ENCODE measurements at places on chromosomes 1 and 21.

GRCh38 chr1:36320291-36320761 lies 3.1 kb downstream of the EVA1B start:
- DNase-seq: no peak

DNA sequence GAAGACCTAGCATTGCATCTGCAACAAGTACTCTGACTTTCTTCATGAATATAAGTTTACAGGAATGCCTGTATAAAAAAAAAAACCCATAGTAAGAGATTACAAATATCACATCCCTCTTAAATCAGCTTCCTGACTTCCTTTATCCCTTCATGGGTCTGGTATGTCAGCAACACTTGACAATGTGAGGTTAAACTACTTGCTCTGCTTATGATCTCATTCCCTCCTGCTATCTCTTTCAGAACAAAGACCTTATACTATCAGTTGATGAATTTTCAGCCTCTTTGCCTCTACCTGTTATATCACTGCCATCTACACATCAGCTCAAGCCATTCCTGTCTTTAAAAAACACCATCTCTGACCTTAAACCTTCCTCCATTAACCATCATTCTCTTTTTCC lies 130.9 kb upstream of the SAMSN1 start:
- DNase-seq: no peak

- peak; percentile 55 for DNase-seq
These were observed 4.2 kb downstream of the SPOCD1 start for GRCh38 chr1:31811605-31812004.

DNA sequence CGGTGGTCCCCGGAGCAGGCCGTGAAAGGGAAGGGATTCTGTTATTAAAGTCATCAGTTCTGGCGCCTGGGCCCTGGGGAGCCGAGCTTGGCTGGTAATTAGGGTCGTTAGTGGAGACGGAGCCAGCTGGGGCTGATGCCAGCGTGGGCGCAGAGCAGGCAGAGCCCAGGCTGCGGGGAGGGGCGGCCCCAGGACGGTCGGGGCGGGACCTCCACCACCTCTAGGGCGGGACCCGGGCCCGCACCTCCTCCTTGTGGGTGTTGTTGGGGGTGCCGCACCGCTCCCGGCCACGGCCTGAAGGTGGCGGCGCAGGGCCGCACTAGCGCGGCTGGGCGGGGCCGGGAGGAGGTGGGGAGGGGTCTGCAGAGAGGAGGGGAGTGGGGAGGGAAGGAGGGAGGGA lies 470.6 kb downstream of the PTPRU start:
- DNase-seq: no peak

DNA sequence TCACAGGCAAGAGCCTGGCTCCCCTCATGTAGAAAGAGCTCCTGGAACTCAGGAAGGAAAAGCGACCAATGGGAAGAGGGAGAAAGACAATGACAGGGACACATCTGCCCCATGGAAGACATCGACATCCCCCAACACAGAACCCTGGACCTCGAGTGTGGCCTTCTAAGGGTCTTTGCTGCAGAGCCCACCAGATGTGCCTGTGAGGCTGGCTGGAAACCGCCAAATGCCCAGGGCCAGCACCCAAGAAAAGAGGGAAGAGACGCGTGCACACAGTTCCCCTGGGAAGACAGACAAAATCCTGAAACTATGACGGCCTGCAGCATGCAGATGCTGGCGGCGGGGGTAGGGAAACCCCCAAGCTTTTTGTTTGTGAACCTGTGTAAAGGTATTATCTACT lies 36.4 kb upstream of the ADARB1 start:
- DNase-seq: no peak

DNA sequence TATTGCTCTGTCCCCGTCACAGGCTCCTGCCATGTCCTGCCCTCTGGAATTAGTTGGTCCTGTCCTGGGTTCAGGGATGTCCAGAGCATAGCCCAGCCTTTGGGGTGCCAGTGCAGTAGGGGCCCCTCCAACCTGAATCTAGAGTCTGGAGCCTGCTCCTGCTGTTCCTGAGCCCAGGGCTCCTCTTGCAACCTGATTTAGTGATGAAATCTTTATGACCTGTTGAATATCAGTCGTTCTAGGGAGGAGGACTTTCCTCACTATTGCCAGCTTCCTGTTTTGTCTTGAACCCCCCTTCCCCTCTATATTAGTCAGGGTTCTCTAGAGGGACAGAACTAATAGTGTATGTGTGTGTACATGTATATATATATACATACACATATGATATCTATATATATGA lies 42.5 kb upstream of the STUM start:
- DNase-seq: no peak

DNA sequence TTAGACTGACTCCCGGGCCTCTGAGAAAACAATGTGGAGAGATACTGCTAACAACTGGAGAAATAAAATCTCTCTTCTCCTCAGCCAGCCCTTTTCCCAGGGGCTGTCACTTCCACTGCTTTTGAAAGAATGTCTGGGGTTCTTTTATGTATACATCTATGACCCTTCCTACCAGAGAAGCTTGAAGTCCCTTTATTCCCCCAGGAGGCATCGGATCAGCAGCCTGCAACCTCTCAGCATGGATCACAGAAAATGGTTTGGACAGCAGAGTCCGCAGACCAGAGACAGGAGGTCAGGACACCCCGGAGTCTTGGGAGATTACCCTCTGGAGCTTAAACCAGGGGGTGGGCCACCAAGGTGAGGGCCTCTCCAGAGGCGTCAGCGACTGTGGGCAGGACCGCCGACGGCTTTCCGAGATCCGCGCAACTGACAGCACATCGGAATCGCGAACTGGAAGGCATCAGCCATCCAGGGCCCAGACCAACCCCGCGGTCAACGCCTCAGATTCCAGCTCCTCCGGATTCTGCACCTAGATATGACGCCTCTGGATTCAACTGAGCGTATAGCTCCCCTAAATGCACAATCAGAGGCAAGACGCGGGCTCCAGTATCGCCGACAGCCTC lies 1.0 kb downstream of the EPHA10 start:
- DNase-seq: no peak

GRCh38 chr1:174818951-174819350 lies 180.8 kb upstream of the CACYBP start:
- no peak for DNase-seq

- DNase-seq: no peak
These were observed 27.5 kb upstream of the ITPKB start for GRCh38 chr1:226766565-226766964.

DNA sequence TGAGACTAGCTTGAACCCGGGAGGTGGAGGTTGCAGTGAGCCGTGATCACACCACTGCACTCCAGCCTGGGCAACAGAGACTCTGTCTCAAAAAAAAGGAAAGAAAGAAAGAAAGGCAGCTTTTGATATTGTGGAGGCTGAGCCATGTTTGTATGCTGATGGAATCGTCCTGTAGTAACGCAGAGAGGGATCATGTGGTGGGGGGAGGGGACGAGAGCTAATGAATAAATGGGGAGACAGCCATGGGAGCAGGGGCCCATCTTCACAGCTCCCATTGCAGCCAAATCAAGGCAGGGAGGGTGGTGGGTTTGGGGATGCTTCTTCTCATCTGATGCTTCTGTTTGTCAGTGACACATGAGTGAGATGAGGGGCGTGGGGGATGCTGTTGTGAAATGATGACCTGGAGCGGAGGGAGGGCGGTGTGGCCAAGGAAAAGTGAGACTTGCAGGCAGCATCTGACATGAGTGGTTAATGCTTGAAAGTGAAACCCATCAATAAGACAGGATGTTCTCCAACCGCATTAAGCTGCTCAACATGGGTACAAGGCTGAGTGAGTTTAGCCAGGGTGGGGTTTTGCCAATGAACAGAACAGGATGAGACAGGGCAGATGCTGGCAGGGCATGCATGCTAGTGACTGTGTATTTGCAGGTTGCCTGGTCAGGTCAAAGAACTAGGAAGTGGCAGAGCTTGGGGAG lies 16.7 kb downstream of the SPATA21 start:
- no peak for DNase-seq

GRCh38 chr21:17797967-17798366 lies 21.2 kb downstream of the C21orf91 start:
- DNase-seq: no peak

- no peak for DNase-seq
These were observed 58.1 kb downstream of the PRKACB start for GRCh38 chr1:84202126-84202525.

DNA sequence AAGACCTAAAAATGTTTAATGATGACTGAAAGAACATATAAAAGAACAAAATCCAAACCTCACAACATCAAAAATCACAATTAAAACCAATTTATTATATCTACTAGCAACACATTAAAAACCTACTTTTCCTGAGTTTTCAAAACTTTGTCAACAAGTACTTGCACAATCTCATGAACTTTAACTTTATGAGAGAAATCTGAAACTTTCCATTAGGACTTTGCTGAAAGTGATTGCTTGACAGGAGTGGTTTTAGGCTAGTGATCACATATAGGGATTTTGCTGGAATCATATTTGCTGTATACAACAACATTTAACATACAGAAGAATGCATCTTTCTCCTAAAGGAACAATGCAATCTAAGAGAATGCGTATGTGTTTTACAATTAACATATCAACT lies 13.2 kb downstream of the HNRNPR start:
- DNase-seq: no peak

DNA sequence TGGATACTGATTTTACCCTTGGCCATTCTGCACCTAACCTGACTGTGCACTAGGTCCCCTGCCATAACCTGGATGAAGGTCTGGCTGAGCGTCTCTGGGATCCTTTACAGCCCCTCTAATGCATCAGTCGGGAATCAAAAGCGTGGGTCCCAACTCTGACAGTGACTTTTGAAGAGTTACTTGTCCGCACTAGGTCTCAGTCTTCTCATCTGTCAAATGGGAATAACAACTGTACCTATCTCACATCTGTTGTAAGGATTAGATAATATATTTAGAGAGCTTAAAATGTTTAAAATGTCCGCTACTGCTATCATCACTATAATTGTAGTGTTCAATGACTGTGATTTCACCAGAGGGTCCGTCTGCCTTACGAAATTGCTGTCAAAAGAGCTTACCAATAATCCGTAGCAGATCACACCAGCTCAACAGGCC lies 746 bp downstream of the TADA1 start:
- DNase-seq: no peak

GRCh38 chr1:66292944-66293343 lies 241.0 kb upstream of the SGIP1 start:
- no peak for DNase-seq

- no peak for DNase-seq
These were observed 1025.7 kb downstream of the PLA2G4A start for GRCh38 chr1:187854457-187854856.

DNA sequence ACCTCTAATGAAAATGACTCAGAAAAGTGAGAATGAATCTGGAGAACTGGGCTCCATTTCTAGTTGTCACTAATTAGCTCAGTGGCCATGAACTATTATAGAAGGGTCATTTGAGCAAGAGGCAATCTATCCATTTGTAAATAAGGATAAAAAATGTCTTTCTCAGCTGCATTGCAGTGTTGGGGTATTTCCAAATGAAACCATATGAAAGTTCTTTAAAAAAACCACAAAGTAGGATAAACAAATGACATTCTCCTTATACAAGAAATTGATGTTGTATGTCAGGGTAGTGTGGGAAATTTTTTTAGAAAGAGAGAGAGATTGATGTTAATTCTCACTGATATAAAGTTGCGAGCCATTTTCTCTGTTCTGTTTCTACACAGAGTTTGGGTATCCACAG lies 26.0 kb downstream of the FMO3 start:
- no peak for DNase-seq

GRCh38 chr1:51000160-51000559 lies 30.1 kb downstream of the CDKN2C start:
- DNase-seq: no peak

- DNase-seq: no peak
These were observed 3.3 kb upstream of the RHBG start for GRCh38 chr1:156365754-156366153.

GRCh38 chr1:1547476-1547875 lies 7.1 kb upstream of the TMEM240 start:
- no peak for DNase-seq

DNA sequence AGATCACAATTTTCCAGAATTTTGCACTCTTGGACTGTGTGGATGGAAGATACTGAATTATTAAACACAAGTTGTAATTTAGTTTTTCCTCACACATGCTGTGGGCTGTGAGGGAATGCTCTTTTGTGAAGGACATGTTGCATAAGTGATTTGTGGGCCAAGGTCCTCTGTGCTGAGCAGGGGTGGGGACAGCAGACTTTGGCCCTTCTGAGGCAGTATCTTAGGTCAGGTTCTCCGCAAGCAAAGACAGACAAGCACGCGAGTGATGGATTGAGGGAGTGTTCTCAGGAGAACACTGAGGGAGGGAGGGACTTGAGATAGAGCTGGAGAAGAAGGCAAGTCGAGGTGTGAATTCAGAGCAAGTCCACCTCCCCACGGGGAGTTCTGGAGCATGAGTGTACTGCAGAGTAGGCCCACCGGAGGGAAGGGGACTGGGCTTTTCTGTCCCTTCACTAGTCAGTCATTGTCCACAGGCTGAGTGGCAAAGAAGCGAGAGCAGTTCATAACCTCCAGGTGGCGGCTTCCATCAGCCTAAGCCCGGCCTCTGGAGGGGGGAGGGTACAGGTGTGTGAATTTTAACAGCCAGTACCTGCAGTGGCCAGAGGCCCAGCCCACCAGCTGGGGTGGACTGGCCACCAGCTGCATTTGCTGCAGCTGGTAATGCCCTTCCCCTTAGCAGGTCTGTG lies 19.1 kb upstream of the CD101 start:
- DNase-seq: no peak

- DNase-seq: no peak
These were observed 287.5 kb upstream of the DAB1 start for GRCh38 chr1:57711326-57711725.

DNA sequence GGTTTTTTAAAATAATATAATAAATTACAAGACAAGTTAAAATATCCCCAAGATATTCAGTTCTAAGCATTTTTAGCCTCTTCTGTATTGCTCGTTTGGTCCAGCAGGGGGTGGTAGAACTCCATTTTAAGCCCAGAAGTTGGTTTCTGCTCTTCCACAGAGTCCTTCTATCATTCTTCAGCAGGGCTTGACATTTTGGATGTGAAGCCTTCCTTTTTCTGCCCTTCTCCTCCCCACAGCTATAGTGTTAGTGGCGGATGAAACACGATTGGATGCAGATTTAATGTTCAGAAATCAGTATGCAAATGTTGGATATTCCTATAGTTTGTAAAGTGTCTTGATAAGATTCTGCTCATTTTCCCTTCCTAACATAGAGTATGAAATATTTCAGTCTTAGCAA lies 1.4 kb downstream of the NCAM2 start:
- DNase-seq: no peak

DNA sequence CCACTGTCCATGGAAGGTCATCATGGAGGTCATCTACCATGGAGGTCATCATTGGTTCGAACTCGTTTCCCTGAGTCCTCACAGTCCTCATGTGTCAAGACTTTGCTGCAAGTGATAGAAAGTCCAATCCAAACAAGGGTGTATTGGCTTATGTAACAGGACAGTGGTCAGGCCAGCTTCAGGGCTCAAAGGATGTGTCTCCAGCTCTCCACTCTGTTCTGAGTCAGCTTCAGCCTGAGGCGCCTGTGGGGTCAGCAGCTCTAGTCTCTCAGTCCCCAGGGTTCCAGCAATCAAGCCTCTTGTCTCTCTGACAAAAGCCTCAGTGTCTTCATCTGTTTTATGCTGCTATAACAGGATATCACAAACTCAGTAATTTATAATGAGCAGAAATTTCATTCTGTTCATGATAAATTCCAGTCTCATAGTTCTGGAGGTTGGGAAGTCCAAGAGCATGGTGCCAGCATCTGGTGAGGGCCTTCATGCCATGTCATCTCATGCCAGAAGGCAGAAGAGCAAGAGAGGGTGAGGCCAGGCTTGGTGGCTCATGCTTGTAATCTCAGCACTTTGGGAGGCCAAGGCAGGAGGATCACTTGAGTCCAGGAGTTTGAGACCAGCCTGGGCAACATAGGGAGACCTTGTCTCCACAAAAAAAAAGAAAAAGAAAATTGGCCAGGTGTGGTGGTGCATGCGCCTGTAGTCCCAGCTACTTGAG lies 19.5 kb downstream of the A3GALT2 start:
- DNase-seq: no peak
